ENCODE measurements at places on chromosomes 6 and 20. TPM values are rescaled to one million over a fixed set of nuclear protein-coding genes. Genes with fewer than 3 reads are reported as not detected.
A peak's percentile ranks its signal among the peaks of the same experiment; 100 is the strongest.

DNA sequence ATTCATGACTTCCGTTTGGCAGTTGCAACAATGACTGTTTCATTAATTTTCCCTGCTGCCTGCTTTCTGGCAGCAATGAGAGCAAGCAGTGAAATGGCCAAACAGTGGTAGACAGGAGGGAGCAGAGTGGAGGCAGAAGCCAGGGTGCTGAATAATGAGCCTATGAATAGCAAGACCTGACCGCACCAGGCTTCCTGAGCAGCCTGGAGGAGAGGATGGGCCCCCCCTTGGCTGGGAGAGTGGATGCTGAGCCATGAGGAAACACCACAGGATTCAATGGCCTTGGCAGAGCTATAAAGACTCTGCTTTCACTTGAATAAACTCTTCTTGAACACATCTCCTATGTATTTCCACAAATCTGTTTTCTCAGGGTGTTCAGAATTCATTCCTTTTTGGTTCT lies 68.1 kb upstream of the SNRPB2 start:
- no peaks in the 10 kb centered on the region for H3K36me3 ChIP-seq
- H3K4me1 ChIP-seq = no peaks in the 10 kb centered on the region
- no peak overlapping the region for H3K27ac ChIP-seq
- H3K27me3 ChIP-seq = no peaks in the 10 kb centered on the region
- DNase-seq = no peak

- H3K27ac ChIP-seq = peak overlapping the region; percentile 92
- H3K36me3 ChIP-seq = no peaks in the 10 kb centered on the region
- peak; percentile 74 for DNase-seq
- peaks cover 37% of the 10 kb centered on the region for H3K4me1 ChIP-seq
- no peak overlapping the region for H3K4me3 ChIP-seq
These were observed 104.1 kb downstream of the BCKDHB start for GRCh38 chr6:80210618-80211017.

C6orf132 gene
- 1.7 TPM for total RNA-seq

- H3K27me3 ChIP-seq = no peaks in the 10 kb centered on the region
- no peak overlapping the region for H3K4me3 ChIP-seq
- no peak for DNase-seq
- H3K4me1 ChIP-seq = no peaks in the 10 kb centered on the region
These were observed 78.8 kb upstream of the MAP7 start for GRCh38 chr6:136628996-136629395.

GRCh38 chr20:58753267-58753921 lies 60.8 kb downstream of the NPEPL1 start:
- no peak overlapping the region for H3K4me3 ChIP-seq
- no peak overlapping the region for H3K27ac ChIP-seq
- H3K36me3 ChIP-seq = no peaks in the 10 kb centered on the region

- no peaks in the 10 kb centered on the region for H3K36me3 ChIP-seq
- H3K27me3 ChIP-seq = no peaks in the 10 kb centered on the region
- peaks cover 3% of the 10 kb centered on the region for H3K4me1 ChIP-seq
- DNase-seq = peak; percentile 4
- no peak overlapping the region for H3K27ac ChIP-seq
- H3K4me3 ChIP-seq = no peak overlapping the region
These were observed 109.3 kb downstream of the IPCEF1 start for GRCh38 chr6:154247119-154247861.

ETV7 gene
- total RNA-seq = not detected

DNA sequence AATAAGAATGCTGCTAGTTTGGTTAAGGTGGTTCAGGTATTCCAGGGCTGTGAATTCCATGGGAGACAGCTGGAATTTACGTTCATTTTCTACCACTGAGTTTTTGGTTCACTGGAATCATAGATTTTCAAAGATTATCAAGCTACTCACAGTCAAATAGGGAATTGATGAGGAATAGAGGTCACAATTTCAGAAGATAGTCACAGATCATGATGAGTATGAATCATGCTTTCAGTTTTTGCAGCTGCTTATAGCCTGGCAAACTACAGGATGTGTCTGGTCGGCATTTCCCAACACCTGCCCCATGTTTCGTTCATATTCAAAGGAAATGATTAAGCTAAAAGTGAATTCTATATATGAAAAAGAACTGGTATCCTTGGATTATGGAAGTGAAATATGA lies 58.7 kb downstream of the BCKDHB start:
- no peaks in the 10 kb centered on the region for H3K27me3 ChIP-seq
- H3K4me3 ChIP-seq = no peak overlapping the region
- H3K4me1 ChIP-seq = peaks cover 20% of the 10 kb centered on the region
